ENCODE measurements at places on chromosomes 2 and 18.

DNA sequence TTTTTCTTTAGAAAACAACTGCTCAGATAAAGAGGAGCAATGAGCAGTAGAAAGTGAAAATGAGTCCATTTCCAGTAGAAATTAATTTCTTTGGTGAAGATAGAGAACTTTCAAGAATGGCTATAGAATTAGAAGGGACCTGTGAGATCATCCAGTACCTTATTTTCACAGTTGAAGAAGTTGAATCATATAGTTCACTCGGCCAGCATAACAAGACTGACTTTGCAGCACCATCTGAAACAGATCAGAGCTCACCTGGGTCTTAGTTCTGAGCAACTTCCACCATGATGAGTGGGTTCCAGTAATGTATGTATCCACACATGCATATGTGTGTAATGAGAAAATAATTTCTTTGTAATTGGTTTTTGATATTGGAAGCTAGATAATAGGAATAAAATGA, 58.6 kb downstream of the CERS6 start:
- no peak for DNase-seq

- DNase-seq, result peak; percentile 43
Measured at GRCh38 chr2:23595601-23596251, 210.7 kb downstream of the KLHL29 start.

GRCh38 chr2:139353874-139354273, 573.7 kb upstream of the NXPH2 start:
- DNase-seq, result no peak

DNA sequence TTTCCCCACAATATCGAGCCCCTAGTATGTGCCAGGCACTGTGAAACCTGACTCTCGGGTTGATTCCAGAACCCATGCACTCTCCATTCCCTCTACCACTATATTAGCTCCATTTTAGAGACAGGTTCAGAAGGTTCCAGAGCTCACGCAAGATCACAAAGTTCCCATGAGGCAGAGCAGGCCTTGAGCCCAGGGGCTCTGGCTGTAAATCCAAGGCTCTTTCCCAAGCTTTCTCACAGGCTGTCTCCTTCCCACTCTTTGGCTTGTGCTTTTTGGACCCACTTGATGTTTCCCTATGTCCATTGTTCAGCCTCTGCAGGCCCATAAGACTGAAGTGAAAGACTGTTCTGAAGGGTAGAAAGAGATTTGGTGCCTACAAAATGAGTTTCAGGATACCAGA, 15.7 kb downstream of the KIAA2012 start:
- DNase-seq, result no peak

DNA sequence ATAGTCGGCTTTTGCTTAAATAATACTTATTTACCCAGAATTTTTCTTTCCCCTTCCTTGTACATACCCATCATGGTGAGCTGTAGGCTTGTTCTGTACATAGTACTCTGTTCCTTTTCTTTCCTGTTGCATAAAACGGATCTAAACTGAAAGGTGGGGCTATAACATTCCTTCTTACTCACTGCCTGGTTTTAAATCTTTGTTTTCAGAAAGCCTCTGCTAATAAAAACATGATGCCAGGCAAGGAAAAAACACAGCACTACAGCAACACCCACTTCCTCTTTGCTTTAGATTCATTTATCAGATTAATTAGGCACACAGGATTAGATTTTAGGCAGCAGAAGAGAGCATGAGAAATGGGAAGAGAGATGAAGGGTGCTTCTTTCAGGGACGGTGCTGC, 19.6 kb upstream of the STON1 start:
- peak; percentile 87 for DNase-seq
